ENCODE measurements at places on chromosomes 4 and X.

DNA sequence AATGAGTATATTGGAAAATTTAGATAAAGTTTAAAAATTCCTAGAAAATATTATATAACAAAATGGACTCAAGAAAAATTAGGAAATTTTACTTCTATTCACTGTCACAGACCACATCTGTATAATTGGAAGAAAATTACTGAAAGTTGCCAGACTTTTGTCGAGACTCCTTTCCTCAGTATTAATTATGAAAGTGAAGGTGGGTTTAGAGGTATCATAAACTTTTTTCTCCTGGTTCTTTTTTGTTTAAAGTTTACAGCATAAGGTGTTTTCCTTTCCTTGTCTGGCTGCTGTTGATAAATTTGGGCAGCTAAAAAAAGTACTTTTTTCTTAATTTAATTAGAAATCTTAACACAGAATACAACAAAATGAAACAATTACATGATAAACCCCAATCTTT lies 6.7 kb upstream of the TEX13D start:
- no peak for DNase-seq

DNA sequence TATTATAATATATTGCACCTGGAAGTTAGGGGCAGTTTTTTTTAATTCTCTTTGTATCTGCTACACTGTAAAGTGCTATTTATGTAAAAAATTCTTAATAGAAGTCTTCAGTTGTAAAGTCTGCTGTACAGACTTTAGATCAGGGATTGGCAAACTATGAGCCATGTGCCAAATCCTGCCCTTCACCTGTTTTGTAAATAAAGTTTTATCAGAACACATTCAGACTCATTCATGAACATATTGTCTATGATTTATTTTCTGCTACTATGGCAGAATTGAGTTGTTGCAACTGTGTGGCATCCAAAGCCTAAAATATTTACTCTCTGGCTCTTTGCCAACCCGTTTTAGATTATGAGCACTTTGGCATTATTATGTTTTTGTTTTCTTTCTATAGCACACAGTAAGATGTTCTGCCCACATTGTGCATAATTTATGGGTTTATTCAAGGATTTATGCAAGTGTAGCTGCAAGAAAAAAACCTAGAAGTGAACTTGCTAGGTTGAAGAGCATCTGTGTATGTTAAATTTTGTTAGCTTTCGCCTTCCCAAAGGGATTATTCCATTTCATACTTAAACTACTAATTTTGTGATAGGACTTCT lies 56.9 kb downstream of the CLCN3 start:
- DNase-seq: no peak

GRCh38 chrX:153953342-153953830 lies 8.9 kb upstream of the RENBP start:
- no peak for DNase-seq

DNA sequence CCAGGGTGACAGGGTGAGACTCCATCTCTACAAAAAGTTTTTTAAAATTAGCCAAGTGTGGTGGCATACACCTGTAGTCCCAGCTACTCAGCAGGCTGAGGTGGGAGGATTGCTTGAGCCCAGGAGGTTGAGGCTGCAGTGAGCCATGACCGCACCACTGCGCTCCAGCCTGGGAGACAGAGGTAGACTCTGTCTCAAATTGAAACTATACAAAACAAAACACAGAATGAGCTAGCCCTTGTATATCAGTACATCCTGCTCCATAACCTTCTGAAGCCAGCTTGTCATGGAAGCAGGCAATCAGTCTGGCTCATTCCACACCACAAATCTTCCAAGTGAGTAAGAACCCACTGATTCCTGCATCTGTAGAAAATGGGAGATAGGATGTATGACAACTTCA lies 49.0 kb downstream of the CD99L2 start:
- no peak for DNase-seq

GRCh38 chr4:155506745-155507144 lies 130.0 kb upstream of the MAP9 start:
- DNase-seq: no peak

- no peak for DNase-seq
These were observed 64.4 kb downstream of the HAUS3 start for GRCh38 chr4:2177443-2178093.

- DNase-seq: no peak
These were observed 70.0 kb upstream of the MSX1 start for GRCh38 chr4:4789462-4789861.

- no peak for DNase-seq
These were observed 253.1 kb upstream of the RPS6KA3 start for GRCh38 chrX:20519826-20520225.

DNA sequence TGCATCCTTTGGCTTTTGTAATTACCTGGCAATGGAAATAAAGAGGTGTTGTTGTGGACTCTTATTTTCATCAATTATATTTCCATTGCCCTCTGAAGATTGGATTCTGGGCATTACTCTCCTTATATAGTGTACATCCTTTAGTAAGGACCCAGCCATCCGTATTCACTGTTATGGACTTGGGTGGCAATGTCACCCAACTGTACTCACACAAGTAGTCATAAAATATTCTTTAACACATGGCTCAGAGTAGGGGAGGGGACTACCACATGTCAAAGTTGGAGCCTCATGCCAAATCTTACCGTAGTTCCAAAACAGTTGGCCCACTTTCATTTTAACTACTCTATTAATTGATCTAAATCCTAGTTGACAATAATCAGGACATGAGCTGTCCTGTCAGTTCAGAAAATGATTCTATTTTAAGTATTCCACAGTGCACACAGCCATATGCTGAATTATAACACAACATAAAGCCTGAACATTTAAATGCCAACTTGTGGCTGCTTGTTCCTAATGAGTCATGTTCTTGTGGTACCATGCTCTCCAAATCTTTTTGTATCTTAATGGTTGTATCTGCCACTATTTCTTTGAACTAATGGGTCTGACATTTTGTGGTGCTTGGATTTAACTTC lies 4.9 kb downstream of the FRAS1 start:
- DNase-seq: no peak

- no peak for DNase-seq
These were observed 66.9 kb downstream of the PSAPL1 start for GRCh38 chr4:7367864-7368277.

- no peak for DNase-seq
These were observed 439.4 kb downstream of the SPRY1 start for GRCh38 chr4:123835831-123836590.

DNA sequence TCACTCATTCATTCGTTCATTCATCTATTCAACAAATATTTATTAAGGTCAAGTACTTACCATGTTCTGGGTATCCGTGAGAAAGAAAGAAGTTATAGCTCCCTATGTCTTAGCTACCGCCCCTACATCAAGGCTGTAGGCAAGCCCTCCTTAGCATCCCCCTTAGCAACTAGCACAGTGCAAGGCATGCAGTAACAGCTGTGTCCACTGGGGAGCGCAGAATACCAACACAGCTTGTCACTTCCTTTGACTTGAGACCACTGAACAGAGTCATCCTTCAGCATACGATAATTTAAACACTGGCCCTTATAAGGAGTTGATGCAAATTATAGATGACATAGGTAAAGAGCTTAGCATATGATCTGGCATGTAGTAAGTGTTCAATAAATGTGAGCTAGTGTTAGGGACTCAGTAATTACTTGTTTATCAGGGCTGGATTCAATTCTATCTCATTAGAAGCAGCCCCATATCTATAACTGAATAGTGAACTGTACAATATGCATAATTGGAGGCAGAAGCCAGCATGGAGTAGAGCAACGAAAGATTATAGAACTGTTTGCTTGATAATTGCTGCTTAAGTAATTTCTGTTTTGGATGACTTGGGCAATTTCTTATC lies 8.7 kb downstream of the KIAA1210 start:
- DNase-seq: no peak

GRCh38 chr4:120520761-120521160 lies 401.8 kb downstream of the PRDM5 start:
- no peak for DNase-seq

- no peak for DNase-seq
These were observed 58.6 kb upstream of the MCF2 start for GRCh38 chrX:139766545-139766983.

DNA sequence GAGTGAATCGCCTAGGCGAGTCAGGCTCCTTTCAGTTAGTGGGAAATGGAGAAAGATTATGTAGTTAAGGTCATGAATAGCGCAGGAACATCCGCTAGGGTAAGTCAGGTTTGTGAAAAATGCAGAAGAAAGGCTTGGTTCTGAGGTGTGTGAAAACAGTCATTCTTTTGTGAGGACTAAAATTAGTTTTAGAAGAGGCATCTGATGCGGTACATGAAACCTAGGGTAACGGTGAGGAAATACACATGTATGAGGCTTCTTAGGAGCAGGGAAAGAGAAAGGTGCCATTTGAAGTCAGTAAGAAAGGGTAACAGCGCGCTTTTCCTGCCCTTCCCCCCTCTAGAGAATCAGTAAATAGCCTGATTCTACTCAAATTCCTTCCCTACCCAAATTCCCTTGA lies 570 bp upstream of the RNF128 start:
- DNase-seq: no peak

GRCh38 chrX:109773374-109773773 lies 40.3 kb upstream of the ACSL4 start:
- DNase-seq: no peak

DNA sequence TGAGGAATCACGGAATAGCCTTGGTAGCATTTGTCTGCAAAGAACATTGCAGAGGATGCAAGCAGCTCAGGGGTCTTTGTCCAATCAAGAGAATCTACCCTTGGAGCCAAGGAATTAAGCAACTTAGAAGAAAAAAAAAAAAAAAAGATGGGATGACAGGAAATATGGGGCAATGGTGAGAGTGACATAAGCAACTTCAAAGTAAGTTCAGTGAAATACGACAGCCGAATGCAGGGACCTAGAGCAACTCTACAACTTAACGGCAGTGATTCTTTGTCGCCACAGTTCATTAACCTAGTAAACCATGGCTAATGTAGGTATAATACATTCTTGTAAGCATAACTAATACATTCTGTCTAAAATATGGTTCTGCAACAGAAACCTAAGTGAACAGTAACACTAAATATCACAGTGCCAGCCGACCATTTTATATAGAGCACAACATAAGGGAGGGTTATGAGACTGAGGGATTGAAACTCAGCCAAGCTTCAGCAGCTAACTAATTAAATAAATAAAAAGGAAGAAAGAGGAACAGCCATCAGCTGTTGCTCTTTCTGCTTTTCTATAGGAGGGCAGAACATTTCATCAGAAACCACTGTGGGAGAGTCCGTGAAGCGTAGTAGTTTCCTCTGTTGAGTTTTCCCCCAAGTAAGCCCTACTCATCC lies 74.7 kb downstream of the PPARGC1A start:
- no peak for DNase-seq

GRCh38 chr4:10011885-10012284 lies 9.4 kb downstream of the SLC2A9 start:
- no peak for DNase-seq

DNA sequence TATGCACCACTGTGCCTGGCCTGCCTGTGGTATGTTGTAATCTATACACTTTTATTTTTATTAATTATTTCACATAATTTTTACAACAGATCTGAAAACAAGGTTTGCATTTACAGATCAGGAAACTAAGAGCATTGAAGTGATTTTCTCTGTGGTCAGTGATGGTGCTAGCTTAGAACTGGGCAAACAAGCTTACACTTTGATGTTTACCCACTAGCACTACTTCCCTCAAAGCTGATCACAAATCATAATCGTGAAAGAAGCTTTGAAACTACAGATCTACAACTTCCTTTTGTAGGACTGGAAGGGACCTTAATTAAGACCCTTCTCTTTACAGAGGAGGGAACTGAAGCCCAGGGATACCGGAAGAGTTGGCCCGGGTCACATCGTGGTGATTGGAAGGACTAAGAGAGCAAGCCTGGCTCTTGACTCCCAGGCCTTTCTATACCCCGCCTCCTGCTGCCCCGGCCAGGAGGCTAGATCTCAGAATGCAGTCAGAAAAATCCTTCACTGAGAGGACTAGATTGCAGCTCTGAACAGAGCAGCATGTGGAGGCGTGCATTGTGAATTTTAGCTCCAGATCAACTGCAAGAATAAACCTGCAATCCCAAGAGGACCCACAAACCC lies 93.7 kb upstream of the ZNF827 start:
- DNase-seq: no peak

DNA sequence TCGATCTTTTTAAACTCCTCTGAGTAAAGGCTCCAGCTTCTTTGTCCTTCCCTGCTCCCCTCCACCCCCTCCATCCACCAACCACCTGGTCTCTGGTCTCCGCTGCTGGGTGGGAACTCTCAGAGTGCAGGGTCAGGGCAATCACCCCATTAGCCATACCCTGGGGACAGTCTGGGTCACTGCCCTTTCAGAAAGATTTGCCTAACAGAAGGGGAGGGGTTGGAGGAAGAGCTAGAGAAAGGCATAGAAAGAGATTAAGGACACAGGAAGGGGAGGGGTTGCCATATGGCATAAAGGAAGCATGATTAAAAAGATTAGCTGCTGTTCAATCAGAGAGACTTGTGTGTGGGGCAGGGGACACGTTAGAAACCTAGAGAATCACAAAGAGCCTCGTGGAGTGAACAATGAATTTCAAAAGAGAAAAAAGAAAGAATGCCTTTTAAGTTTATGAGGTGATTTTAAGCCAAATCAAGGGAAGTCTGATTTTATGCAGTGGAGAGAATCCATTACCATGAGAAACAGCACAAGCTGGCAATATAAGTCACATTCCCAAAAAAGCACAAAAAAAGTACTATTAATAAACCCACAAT lies 115.5 kb upstream of the ACSL4 start:
- DNase-seq: no peak

DNA sequence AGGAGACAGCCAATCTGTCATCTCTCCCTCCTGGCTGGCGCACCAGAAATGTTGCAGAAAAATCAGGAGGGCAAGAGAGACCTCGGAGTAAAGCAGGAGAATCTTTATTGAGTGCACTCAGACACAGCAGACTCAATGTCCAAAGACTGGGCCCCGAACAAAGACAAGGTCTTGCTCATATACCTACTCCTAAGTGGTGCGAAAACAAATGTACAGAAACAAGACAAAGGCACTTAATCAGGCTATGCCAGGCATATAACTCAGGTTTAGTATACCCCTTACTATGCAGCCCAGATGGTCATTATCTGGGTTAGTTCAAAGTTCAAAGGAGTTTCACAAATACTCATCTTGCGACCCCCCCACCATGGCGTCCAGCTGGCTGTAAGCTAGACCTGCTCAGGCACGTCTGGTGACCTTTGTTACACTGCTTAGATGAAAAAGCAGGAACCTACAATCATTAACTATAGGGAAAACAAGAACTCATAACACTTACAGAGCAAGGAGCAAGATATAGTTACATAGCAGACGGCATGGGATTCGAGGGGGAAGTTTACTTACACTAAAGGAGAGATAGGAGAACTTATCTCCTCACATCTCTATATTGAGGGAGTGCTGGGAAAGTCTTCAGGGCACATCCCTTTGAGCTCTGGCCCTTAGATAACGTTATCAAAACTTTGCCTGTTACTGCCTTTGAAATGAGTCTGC lies 27.5 kb downstream of the SULT1E1 start:
- no peak for DNase-seq

DNA sequence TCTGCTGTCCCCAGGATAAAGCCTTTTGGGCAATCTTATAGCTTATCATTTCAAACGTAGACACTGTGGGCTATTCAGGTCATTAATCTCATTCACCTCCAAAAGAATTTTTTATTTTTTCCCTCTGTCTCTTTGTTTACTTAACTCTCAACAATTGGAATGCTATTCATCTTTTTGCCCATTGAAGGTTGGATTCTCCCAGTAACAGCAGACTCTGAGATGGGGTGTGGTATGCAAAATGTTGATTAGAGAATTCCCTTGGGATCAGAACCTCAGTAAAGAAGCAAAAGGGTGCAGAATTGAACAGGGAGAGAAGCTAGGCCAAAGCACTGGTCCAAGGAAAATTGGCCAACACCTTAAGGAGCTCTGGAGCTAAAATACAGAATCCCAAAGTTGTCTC lies 60.4 kb downstream of the CAMK2D start:
- DNase-seq: no peak

All from right lobe of liver (tissue), 6 donors.